Ureter (tissue), 1 donor: ENCODE measurements at places on chromosomes 7 and 10.
A peak's percentile ranks its signal among the peaks of the same experiment; 100 is the strongest.

DNA sequence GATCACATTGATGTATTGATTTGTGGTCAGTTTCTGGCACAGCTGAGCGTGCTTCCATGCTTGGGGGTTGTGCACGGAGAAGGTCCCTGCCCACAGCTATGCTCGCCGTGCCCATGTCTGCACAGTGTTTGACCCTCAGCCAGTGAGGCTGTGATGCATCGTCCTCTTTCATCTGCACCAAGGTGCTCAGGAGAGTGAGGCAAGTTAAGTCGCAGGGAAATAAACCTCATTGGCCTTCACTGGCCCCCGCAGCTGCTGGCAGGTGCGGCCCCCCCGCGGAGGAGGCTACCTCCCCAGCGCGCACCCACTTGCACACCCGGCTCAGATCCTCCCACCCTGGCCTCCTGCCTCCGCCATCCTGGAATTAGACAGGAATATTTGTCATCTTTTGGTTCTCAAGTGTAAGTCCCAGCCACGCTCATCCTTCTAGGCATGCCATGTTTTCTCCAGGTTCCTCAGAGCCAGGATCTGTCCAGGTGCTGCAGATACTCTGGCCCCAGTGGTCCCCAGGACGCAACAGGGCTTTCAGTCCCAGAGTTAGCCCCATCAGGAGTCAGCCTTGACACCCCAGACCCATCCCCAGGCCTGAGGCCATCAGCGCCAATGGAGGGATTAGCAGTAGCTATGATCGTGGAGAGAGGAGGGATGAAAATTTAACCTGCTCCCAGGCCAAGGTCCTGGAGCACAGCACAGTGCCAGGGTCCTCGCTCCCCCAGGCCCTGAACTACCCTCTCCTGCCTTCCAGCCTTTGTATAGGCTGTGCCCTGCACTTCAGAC, 93.7 kb downstream of the OAT start:
- no peak for DNase-seq

DNA sequence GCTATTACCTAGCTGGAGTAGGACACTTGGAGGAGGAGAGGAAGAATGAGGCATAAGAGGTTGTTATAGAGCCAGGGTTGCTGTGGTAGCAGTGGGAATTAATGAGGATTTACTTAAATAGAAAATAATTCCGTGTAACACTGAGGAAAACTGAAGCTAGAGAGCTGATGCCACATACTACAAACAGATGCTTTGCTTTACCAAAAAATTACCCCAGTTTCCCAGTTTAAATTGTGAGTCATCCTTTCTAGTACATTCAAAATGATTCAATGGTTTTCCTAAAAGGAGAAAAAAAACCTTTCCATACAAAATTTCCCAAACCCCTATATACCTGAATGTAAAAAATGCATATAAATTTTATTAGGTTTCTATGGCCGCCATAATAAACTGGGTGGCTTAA, 58.3 kb downstream of the ZNF518A start:
- DNase-seq = no peak

- no peak for DNase-seq
These were observed 474 bp downstream of the ORC5 start for GRCh38 chr7:104207348-104207730.

DNA sequence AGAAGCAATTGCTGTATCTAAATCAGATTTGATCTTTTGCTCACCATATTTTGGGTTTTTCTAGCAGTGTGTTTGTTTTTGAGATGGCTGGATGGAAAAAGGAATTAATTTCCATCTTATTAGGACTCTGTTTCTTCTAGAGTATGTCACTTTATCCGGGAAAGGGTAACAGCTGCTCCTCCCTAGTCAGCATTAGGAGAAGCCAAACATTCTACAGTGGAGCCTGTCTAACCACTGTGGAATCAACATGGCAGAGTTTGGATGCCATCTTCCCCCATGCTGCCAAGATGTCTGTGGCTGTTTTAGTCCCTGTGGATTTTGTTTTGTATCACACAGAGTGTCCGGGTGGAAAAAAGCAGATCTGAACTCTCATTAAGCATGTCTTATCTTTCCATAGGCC, 16.0 kb upstream of the LMOD2 start:
- DNase-seq = no peak

DNA sequence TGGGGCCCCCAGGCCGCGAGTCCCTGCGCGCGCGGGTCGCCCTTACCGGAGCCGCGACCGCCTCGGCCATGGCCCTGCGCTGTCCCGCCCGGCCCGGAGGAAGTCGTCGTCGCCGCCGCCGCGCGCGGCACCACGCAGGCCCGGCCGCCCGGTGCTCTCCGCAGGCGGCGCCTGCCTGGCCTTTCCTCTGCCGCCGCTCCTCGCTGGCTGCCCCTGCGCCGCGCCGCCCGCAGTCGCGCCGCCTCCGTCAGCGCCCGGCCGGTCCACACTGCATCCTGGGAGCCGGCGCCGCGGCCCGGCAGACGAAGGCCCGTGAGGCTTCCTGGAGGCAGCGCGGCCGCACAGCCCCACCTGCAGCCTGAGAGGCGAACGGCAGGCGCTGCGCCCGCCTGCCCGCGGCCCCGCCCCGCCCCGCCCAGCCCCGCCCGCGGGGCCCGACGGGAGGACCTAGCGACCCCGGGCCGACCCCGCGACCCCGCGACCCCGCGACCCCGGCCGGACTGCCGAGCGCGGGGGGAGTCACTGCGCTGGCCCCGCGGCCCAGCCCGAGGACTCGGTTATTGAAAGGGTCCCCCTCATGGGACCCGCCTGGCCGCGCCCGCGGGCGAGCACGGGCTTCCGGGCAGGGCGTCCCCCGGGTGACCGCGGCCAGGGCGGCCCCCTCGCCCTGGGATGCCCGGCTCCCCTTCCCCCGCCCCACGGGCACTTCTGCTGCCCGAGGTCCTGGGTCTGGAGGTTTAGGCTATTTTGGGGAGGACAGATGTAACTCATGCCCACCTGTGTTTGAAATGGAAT, at the start of gene ZNF746:
TSS of gene ZNF746 (minus strand) at position 343 of the 795 bp plus-strand sequence. CDS start at position 70, 273 bp downstream.
- DNase-seq = peak; percentile 75
